ENCODE measurements at places on chromosomes 1 and 21.

- no peak for DNase-seq
Measured at GRCh38 chr1:211517006-211517405, 25.0 kb upstream of the RD3 start.

- no peak for DNase-seq
Measured at GRCh38 chr1:48793863-48794262, 17.2 kb upstream of the BEND5 start.

GRCh38 chr1:181947441-181947840 is 114.1 kb downstream of the ZNF648 start:
- DNase-seq, result no peak

GRCh38 chr1:227885648-227886502 is 61.9 kb downstream of the WNT9A start:
- DNase-seq, result no peak

DNA sequence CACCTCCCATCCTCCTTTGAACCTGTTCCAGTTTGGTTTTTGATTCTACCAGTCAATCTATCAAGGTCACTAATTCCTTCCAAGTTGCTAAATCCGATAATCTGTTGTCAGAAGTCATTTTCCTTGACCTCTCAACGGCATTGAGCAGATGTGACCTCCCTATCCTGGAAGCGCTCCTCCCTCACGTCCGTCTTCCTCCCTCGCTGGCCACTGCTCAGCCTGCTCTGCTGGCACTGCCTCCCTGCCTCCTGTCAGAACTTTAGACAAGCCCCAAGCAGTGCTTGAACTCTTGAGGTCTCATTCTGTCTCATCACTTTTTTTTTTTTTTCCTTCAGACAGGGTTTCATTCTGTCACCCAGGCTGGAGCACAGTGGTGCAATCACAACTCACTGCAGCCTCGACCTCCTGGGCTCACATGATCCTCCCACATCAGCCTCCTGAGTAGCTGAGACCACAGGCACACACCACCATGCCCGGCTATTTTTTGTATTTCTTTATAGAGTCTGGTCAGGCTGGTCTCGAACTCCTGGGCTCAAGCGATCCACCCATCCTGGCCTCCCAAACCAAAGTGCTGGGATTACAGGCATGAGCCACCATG is 4.4 kb upstream of the ACOT7 start:
- no peak for DNase-seq

GRCh38 chr1:170196490-170197236 is 50.9 kb downstream of the NTMT2 start:
- no peak for DNase-seq

Data from CD4-positive, alpha-beta T cell treated with Interleukin-17A for 1 hour (primary cell).